ENCODE measurements at places on chromosomes 12 and 14. TPM values are rescaled to one million over a fixed set of nuclear protein-coding genes. Genes with fewer than 3 reads are reported as not detected.

Gene C14orf132
- 63.1 TPM for total RNA-seq

Gene LUM
- total RNA-seq = 361 TPM

Gene DIO2
- total RNA-seq = 1.0 TPM

Gene RNU6-8
- not detected for total RNA-seq

Gene ARHGEF25
- total RNA-seq = 16.3 TPM

Gene ART4
- total RNA-seq = 5.7 TPM

DNA sequence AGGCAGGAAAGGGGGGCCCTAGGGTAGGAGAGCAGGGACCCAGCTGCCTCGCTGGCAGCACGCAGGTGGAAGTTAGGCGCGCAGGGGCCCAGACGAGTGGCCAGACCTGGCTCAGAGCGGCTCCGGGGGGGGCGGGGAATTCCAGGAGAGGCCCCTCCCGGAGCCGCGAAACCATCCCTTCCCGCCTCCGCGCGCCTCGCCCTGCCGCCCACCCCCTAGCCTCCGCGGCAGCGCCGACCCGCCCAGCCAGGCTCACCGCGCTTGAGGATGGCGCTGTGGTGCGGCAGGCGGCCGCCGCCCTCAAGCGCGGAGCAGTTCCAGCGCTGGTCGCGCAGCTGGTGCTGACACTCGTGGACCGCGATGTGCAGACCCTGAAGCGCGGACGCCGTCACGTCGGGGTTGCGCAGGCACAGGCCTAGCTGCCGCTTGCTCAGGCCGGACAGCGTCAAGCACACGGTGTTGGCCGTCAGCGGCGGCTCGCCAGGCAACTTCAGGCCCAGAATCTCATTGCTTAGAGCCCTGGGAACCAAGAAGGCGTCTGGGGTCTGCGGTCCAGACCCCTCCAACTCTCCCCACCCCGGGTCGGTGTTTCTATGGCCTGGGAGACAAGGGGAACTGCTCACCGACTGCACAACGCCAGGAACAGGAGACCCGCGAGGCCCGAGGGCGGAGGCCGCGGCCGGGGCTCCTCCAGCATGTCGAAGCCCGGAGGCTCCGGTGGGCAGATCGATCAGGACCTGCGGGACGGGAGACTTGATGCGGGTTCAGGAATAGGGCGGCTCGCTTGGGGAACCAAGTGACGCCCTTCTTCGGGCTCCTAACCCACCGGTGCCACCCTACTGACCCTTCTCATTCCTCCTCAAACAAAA is 1.5 kb downstream of the WNT10B start:
- DNase-seq = no peak

DNA sequence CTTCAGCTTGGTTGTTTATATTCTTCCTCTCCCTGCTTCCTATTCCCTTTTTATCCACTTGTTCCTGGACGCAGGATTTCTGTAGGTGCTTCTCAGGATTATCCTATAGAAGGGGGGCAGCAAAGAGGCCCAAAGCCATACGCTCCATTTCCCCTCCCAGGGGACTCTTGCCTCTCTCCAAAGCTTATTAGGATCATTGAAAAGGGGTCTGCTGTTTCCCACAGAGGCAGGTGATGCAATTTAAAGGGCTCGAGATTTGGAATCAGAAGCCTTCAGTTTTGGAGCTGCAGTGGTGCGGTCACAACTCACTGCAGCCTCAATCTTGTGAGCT is 31.5 kb upstream of the SYNDIG1L start:
- DNase-seq = no peak

- DNase-seq = no peak
Observed at GRCh38 chr12:42156232-42156631, 11.6 kb upstream of the GXYLT1 start.

DNA sequence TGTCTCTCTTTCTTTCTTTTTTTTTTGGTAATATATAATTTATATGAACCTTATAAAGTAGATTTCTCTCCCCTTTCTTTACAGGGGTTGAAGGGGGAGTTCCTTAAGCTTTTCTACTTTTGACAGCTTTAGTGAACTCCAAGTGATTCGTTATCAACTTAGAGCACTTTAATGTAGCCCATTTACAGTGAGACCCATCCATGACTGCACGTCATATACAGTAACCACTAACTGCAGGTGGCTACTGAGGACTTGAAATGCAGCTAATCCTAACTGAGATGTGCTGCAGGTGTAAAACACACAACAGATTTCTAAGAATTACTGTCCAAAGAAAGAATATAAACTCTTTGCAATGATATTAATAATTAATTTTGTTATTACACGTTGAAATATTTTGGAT is 582 bp downstream of the LRRIQ1 start:
- no peak for DNase-seq

- no peak for DNase-seq
Observed at GRCh38 chr12:76047742-76048141, 16.2 kb upstream of the PHLDA1 start.

GRCh38 chr12:72133497-72134055 is 138.6 kb upstream of the TRHDE start:
- no peak for DNase-seq

DNA sequence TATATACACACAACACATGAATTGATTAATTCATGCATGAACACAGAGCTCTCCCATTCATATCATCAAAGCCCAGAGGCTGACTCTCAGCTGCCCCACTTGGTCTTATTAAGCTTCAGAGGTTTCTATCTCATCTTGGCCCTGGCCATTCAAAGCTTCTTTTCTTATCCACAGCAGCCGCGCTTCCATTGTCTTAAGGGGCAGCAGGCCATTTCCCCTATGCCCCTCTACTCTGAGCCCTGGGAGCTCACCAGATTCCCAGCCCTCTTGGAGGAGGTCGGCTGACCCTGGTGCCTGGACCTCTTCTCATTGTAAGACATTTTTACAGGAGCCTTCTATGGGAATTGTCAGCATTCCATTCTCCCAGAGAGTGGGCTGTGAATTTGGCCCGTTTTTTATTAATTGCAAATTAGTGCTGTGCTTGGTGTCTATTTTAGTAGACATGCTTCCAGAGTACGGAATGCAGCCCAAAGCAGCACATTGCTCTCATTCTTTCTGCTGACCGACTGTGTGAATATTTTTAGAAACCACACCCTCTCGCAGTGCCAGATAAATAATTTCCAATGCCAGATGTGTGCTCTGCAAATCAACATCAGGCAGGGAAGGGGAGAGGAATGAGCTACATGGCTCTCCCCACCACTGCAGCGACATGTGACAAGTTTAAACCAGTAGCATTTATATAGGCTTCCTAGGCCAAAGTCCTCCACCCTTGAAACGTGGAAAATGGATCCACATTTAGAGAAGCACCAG is 58.5 kb downstream of the NUAK1 start:
- DNase-seq = no peak

DNA sequence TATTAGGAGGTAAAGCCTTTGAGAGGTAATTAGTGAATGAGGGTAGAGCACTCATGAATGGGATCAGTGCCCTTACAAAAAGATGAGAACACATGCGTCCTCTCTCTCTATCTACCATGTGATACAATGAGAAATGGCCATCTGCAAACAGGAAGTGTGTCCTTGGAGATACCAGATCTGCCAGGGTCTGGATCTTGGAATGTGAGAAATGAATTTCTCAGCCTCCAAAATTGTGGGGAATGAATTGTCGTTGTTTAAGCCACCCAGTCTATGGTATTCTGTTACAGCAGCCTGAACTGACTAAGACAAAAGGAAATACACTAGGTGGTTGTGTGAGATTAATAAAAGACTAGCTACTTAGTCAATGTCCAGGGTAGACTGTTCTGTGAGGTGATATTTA is 366.6 kb downstream of the NELL2 start:
- no peak for DNase-seq

DNA sequence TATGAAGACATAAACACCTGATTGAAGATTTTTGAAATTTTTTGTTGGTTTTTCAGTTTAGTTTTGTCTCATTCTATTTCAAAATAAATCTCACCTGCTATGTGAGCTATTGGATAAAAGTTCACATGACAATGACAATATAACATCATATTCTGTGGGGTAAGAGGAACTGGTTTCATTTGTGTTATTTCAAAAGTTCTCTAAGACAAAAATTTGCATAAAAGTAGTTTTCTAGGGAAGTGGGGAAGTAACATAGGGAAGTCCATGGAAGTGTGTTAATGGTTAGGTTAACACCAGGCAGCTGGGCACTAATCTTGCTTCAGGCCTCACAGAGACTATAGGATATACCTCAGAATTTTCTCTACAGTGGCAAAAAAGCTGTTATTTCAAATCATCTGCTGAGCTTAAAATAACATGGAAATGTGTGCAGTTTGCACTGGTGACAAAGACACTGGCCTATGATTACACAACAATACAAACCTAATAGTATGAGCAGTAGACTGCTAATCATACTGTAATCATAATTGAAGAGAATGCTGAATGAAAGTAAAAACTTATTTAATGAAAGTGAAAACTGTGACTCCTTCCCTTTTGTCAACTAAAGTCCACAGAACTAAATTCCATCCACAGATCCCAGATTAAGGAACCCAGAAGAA is 710.6 kb upstream of the TMEM132C start:
- no peak for DNase-seq

GRCh38 chr12:2034633-2035430 is 18.0 kb upstream of the CACNA1C start:
- DNase-seq = peak; percentile 93

DNA sequence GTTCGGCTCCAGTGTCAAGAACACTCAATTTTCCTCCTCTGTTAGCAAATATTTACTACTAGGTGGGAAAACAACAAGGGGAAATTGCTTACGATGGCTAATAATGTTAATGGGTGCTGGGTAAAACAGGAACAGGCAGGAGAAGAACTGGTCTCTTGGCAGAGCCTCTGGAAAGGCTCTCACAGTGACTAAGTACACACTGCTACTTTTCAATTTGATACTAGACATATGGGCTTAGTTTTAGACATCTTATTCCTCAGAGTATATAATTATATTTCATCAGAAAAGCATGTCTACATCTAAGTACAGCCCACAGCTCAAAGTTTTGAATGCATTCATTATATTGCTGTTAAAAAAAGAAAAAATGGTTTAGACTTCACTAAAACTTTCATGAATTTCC is 65.4 kb upstream of the SAV1 start:
- no peak for DNase-seq

GRCh38 chr12:53251477-53252348 is 16.4 kb upstream of the ESPL1 start:
- DNase-seq = peak; percentile 90

DNA sequence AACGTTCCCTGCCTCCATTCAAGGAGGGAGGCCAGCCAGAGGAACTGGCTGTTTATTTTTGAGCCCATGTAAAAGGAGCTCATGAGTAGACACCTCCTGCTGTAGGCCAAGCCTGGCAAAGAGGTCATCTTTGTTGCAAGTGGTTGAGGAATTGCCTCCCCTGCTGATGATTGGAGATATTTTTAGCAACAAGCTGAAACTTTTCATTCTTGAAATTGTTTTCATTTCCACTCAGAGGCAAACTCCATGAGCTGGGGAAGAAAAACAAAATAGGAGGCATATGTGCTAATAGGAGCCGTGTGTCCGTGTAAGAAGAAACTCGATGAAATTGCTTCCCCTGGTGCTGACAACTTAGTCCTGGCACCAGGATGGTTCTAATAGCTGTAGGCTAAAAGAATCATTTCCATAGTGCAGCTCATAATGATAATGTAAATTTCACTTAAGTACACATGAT is 440.1 kb upstream of the FAR2 start:
- no peak for DNase-seq

DNA sequence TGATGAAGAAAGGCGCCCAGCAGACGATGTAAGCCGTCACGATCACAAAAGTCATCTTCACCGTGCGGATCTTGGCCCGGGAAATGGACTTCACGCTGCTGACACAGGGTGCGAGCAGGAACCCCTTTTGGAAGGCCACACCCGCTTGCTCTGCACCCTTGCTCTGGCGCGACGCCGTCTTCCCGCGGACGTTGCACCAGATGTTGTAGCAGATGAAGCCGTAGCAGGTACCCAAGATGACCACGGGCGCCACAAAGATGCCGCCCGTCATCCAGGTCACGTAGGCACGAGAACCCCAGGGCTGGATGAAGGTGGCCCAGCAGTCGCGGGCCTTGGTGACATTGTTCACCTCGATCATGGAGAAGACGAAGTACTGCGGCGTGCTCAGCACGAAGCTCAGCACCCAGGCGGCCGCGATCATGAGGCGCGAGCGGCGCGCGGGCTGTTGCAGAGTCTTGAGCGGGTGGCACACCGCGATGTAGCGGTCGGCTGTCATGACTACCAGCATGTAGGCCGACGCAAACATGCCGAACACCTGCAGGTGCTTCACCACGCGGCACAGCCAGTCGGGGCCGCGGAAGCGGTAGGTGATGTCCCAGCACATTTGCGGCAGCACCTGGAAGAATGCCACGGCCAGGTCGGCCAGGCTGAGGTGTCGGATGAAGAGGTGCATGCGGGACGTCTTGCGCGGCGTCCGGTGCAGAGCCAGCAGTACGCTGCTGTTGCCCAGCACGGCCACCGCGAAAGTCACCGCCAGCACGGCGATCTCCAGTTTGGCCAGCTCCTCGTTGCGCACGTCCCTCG is 890 bp downstream of the AVPR1A start:
- peak; percentile 64 for DNase-seq

- DNase-seq = no peak
Observed at GRCh38 chr12:5988088-5988487, 43.0 kb upstream of the ANO2 start.

GRCh38 chr14:102574281-102575159 is 17.9 kb upstream of the RCOR1 start:
- DNase-seq = no peak

DNA sequence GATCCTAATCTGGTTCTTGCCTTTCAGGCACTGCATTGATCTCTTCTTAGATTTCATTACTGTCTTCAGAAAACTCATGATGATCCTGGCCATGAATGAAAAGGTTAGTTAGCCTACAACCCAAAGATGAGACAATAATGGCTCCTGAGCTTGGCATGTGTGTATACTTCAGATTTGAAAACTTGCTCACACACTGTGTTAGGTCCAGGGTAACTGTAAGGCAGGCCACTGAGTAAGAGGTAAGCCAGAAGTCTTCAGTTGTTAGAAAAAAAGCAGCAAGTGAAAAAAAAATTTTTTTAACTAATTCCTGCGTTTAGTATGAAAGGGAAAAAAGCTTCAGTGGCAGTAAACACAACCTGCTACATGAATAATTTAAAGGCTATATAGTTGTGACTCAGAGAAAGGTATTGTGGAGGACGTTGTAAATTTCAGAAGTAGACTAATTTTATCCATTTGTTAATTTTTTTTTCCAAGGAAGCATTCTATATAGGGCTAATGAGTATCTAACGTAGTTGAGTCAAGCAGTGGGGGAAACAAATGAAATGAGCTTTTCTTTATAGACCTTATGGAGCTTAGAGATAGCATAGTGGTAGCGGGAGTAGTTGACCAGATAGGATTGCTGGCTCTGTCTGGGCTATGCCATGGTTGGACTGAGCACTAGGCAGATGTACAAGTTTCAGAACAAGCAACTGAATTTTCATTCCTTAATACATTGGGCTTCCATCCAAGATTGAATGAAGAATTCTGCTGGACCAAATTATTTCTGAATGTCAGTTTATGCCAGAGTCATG is 20.5 kb downstream of the TMBIM6 start:
- DNase-seq = no peak

- DNase-seq = no peak
Observed at GRCh38 chr12:79761341-79761740, 70.6 kb upstream of the PAWR start.

- no peak for DNase-seq
Observed at GRCh38 chr14:30813216-30813615, 61.1 kb upstream of the COCH start.

Measured in upper lobe of right lung (tissue), 1 donor.